ENCODE measurements at places on chromosomes 13 and 19.

DNA sequence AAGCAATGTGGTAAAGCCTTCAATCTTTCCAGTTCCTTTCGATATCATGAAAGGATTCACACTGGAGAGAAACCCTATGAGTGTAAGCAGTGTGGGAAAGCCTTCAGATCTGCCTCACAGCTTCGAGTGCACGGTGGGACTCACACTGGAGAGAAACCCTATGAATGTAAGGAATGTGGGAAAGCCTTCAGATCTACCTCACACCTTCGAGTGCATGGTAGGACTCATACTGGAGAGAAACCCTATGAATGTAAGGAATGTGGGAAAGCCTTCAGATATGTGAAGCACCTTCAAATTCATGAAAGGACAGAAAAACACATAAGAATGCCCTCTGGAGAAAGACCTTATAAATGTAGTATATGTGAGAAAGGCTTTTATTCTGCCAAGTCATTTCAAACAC lies 15.6 kb upstream of the ZNF763 start:
- DNase-seq = no peak

- DNase-seq = no peak
Measured at GRCh38 chr13:103716718-103717117, 650.5 kb upstream of the SLC10A2 start.

DNA sequence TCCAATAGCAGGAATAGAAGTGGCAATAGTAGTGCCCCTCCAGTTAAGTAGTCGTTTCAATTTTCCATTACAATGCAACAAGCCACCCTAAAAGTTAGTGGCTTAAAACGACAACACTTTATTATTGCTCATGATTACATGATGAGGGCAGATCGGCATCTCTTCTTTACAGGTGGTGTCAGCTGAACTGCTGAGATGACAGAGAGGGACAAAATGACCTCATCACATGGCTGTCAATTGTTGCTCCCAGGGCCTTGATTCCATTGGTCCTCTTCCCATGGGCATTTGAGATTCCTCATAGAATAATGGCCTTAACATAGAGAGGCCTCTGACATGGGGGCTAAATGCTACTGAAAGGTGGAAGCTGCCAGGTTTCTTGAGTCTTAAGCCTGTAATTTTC lies 679.8 kb upstream of the KLHL1 start:
- DNase-seq = no peak

DNA sequence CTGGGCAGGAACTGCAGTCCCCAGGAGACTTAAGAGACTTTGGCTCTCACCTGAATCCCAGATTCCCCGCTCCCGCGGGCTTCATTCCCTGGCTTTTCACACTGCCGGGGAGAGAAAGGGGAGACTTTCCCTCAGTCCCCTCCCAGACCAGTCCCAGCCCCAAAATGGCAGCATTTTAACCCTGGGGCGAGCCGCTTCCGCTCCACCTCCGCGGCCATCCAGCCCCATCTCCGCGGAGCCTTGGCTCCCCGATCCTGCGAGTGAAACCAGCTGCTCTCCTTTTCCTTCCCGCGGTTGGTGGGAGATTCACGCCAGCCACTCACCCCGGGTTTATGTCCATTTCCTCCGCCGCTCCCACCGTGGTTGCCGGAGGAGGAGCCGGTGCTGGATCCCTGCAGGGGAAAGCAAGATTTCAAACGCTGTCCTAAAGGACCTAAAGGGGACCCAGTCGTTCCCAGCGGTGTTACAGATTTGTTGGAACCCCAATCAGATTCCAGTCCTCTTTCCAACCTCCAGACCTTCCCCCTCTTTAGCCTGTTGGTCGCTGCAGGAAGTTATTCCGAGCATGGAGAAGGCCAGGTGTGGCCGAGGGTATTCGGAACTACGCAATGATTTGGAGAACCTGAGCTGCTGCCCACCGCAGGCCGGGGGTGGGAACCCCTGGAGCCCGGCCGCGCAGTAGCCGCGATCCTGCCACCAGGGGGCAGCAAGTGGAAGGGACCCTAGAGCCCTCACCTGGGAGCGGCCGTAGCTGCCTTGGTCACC lies 3.4 kb downstream of the DMKN start:
- DNase-seq = peak; percentile 95

GRCh38 chr13:110338441-110339101 lies 31.5 kb downstream of the COL4A2 start:
- DNase-seq = no peak

GRCh38 chr19:57667228-57667627 lies 1.5 kb upstream of the ZSCAN4 start:
- DNase-seq = no peak

- DNase-seq = no peak
Measured at GRCh38 chr13:50422181-50423148, 407.2 kb downstream of the KCNRG start.

DNA sequence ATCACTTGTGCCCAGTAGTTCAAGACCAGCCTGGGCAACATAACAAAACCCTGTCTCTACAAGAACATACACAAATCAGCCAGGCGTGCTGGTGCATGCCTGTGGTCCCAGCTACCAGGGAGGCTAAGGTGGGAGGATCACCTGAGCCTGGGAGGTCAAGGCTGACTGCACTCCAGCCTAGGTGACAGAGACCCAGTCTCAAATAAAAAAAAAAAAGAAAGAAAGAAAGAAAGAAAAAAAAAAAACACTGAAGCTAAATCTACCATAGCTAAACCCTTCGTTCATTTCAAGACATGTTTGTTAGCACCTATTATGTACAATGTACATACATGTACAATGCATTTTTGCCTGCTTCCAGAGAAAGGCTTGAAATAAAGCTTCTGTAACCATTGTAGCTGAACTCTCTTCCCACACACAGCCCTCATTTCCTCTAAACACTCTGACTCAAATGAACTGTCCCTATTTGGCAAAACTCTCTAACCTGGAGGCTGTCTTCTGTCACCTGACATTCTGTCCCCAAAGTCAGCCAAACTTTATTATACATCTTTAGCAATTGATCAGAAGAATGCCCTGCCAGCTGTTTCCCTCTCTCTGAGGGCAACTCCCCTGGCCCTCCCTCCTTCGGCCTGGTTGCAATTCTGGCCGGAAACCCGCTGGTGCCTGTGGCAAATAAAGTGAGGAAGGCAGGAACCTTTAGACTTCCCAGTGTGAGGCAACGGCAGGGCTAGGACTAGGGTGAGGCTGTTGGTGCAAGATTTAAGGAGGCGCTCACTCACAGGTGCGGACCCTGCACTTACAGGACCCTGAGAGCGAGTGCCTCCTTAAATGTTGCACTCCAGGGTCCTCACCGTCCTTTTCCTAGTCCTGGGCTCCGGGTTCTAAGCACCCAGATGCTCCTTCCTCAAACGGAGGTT lies 1.8 kb downstream of the ETHE1 start:
- DNase-seq = peak; percentile 83

Data from H54 (cell line).